ENCODE measurements at places on chromosomes 2 and 18. TPM values are rescaled to one million over a fixed set of nuclear protein-coding genes. Genes with fewer than 3 reads are reported as not detected.

Gene ABCG5
- total RNA-seq, result not detected

Gene CHRND
- total RNA-seq, result not detected

Gene RUFY4
- total RNA-seq, result not detected

Gene CIB4
- not detected for total RNA-seq

Gene IL1F10
- not detected for total RNA-seq

Gene C2orf80
- total RNA-seq, result not detected

Gene DUSP19
- 0.70 TPM for total RNA-seq

Gene SKOR2
- not detected for total RNA-seq

Gene RMDN2
- 3.6 TPM for total RNA-seq

Gene IL18R1
- total RNA-seq, result 0.45 TPM
